IPS DF 6.9 (cell line): ENCODE measurements at places on chromosomes 3 and 15.

DNA sequence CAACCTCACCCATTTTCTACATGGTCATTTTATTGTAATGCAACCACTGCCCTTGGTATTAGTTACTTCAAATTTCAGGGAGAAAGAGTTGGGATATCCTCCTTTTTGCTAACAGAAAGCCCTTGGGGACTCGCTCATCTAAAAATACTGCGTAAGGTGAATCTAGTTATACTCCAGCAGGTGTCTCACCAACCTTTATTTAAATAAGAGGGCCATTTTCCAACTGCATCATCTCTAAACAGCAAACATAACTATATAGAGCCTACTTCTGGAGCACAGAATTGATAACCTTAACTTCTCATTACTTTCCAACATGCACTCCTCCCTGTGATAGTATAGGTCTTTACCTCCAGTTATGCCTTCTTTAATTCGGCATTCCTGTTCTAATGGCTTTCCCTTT is 77.5 kb downstream of the TBL1XR1 start:
- DNase-seq: no peak

GRCh38 chr3:23549148-23549910 is 256.4 kb upstream of the UBE2E1 start:
- DNase-seq: no peak

GRCh38 chr15:70125605-70126004 is 27.9 kb upstream of the TLE3 start:
- no peak for DNase-seq

GRCh38 chr15:34726406-34727100 is 28.2 kb downstream of the GJD2 start:
- no peak for DNase-seq

- DNase-seq: peak; percentile 45
Observed at GRCh38 chr15:25933456-25934158, 70.5 kb upstream of the ATP10A start.

DNA sequence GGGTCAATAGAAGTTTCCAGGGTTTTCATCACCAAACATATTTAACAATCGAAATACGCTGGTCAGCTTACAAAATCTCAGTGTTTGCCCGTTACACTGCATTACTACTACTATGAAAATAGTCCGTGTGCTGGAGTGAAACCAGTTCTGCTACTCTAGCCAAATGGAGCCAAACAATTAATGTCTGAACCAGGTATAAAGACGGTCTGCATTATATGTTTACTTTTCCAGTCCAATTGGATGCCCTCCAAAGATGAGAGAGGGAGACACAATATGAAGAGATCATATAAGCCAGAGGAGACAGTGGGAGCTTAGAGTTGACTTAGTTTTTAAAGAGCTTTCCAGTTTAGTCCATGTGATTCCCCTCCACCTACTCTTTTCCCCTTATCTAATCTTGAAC is 6.3 kb upstream of the DUT start:
- no peak for DNase-seq

DNA sequence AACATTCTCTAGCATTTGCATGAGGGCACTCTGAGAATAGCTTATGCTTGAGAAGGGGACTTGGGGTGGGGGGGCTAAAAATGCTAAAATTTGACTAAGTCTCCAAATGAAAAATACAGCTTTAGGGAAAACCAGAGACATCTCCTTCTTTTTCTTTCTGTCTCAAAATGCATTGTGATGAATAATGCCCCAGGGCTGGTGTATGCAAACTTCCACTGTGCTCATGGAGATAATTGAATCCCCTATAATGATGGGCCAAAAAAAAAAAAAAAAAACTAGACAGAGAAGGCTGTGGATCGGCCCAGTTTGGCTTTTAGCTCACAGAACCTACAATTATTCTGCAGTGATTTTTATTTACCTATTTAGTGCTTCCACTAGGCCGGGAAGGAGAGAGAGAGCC is 147.9 kb upstream of the RORA start:
- no peak for DNase-seq

GRCh38 chr3:108341911-108342310 is 45.6 kb downstream of the HHLA2 start:
- no peak for DNase-seq

GRCh38 chr15:72706266-72706665 is 20.3 kb downstream of the BBS4 start:
- no peak for DNase-seq

GRCh38 chr3:180092889-180093288 is 56.2 kb upstream of the PEX5L start:
- no peak for DNase-seq

DNA sequence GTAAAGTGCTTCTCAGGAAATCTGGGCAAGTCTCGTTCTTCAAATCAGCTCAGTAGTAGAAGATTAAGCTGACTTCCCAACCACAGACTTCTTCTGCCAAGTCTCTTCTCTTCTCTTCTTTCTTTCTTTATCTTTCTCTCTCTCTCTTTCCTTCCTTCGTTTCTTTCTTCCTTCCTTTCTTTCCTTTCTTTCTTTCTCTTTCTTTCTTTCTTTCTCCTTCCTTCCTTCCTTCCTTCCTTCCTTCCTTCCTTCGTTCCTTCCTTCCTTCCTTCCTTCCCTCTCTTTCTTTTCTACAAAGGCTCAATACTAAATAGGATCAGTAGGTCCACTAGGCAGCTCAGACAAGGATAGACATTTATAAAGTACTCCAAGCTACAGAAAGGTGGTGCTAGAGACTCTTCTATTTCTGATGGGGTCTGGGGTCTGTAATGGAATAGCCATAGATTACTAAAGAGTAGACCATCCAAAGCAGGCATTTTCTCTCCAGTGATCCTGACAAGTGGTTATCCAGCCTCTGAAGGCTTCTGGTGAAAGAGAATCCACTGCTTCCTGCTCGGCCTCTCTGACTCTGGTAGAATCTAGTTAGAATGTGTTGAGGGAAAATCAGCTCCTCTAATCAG is 100.8 kb downstream of the TPRG1 start:
- DNase-seq: peak; percentile 33

GRCh38 chr15:25708391-25708790 is 154.7 kb downstream of the ATP10A start:
- DNase-seq: no peak

GRCh38 chr3:157297328-157297915 is 137.5 kb upstream of the CCNL1 start:
- DNase-seq: no peak

DNA sequence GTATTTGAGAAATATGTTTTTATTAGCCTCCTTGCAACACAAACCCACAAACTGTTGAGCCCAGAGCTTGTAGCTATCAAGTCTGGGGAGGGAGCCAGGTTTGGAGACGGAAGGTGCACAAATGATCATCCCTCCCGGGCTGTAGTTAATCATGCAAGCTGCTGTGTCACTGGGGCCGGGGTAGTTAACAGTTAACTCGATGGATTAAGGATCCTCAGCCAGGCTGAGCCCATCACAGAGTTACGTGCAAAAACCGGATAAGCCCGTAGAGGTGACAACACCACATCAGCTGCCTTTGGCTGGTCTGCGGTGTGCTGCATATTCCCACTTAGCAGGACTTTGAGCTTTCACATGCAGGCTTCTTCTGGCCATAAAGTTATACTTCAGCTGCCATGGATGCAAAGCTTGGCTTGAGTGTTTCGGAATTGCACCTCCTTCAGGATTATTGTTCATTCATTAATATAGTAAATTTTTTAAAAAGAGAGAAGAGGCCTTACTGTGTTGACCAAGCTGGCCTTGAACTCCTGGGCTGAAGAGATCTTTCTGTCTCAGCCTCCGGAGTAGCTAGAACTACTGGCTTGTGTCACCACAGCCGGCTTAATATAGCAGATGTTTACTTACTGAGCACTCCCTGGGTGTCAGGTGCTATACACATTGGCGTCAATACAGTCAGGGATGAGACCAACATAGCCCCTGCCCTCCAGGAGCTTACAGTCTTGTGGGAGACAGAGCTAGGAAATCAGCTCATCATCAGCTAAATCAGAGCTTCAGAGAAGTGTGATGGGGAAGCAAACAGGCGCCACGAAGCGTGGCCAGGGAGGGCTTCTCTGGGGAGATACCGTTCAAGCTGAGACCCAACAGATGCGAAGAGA is 226.8 kb upstream of the BHLHE40 start:
- DNase-seq: no peak

DNA sequence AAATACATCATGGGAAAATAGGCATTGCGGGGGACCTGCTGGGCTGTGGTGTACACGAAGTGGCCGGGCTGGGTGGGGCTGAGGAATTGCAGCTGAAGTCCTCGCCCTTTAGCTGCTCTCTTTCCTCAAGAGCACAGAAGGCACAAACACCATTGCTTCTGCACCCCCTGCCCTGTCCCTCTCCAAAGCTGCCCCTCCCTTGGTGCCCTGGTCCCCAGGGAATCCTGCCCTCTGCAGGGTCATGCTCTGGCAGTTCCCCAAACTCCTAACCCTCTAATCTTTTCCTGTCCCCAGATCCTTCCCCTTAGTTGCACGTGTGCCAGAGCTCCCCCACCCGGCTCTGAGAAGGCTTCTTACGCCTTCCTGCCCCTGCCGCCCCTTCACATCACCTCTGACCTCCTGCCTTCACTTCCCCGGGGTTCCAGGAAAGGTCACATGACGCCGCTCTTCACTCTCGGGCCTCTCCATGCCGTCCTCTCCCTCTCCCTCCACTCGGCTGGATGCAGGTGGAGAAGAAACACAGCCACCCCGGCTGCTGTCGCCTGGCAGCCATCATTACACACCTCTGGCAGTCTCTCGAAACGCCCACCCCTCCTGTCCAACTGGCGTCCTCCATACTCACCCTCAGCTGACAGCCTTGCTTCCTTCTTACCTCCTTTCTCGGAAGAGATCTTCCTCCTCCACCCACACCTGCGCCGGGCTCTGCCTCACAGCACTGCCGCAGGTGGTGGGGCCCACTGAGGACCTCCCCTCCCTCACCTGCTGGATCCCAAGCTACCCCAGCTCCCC is 6.9 kb upstream of the PCSK6 start:
- no peak for DNase-seq
